ENCODE measurements at places on chromosomes 6 and 20.

DNA sequence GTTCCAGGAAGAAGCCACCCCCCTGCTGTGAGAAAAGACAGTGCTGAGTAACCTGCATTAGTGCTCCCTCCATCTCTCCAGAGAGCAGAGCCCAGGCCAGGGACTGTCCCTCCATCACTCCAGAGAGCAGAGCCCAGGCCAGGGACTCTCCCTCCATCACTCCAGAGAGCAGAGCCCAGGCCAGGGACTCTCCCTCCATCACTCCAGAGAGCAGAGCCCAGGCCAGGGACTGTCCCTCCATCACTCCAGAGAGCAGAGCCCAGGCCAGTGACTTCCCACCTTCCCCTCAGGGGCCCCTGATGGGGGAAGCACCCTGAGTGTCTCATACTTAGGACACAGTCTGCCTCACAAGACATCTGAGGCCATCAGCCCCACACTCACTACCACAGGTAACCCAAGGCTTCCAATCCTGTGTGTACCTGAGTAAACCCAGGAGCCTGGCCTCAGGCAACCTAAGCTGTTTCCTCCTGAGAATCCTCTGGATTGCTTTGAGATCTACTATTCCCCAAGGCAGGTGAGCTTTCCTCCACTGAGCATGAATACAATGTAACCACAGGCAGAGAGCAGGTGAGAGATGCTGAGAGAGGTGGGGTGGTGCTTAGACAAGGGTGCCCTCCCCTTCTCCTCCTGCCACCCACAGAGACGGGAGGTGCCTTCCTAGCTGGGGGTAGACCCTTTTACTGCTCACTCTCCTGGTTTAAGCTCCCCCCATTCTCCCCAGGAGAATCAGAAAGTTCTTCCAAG, 4.9 kb downstream of the TBXT start:
- H3K27ac ChIP-seq = no peak overlapping the region
- H3K4me1 ChIP-seq = no peaks in the 10 kb centered on the region
- H3K4me3 ChIP-seq = no peak overlapping the region
- peaks cover 22% of the 10 kb centered on the region for H3K27me3 ChIP-seq
- no peak for DNase-seq

GRCh38 chr6:15854826-15855710, 192.2 kb upstream of the DTNBP1 start:
- H3K36me3 ChIP-seq = no peaks in the 10 kb centered on the region
- H3K4me1 ChIP-seq = no peaks in the 10 kb centered on the region
- no peak overlapping the region for H3K27ac ChIP-seq
- no peak for DNase-seq
- H3K27me3 ChIP-seq = no peaks in the 10 kb centered on the region

DNA sequence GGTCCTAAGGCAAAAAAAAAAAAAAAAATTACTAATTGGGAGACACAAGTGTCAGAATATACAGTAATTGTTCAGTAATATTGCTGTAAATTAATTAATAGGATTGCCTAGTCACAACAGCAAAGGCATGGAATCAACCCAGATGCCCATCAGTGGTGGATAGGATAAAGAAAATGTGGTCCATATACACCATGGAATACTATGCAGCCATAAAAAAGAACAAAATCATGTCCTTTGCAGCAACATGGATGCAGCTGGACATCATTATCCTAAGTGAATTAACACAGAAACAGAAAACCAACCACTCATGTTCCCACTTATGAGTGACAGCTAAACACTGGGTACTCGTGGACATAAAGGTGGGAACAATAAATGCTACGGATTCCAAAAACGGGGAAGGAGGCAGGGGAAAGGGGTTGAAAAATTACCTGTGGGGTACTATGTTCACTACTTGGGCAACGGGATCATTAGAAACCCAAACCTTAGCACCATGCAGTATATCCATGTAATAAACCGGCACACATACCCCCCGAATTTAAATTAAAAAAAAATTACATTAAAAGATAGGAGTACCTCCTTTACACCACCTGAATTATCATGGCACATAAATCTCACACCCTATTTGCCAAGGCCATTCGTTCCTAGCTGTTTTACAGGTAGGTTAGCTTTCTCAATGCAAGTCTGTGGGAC, 689 bp upstream of the PFDN4 start:
- DNase-seq = no peak
- peak overlapping the region; percentile 91 for H3K4me3 ChIP-seq
- peak overlapping the region; percentile 99 for H3K27ac ChIP-seq
- H3K4me1 ChIP-seq = peaks cover 24% of the 10 kb centered on the region

- no peak overlapping the region for H3K4me3 ChIP-seq
- no peaks in the 10 kb centered on the region for H3K36me3 ChIP-seq
- no peak overlapping the region for H3K27ac ChIP-seq
- H3K27me3 ChIP-seq = no peaks in the 10 kb centered on the region
Observed at GRCh38 chr6:113662688-113663333, 194.3 kb upstream of the MARCKS start.

DNA sequence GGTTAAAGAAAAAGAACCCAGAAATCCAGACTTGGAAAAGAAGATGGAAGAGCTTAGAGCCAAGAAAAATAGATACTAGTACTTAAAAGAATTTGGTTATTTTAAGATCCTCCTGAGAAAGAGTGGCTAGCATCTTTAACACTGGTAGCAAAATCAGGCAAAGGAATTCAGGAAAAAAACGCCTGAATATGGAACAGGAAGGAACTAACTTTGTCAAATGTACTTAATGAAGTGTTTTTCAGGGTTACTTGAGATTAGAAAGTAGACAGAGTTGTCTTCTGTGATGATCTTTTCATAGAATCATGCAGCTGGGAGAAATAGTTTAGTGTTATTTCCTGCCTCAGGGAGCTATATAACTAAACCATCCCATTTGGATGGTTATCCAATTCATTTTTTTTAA, 50.8 kb upstream of the SASH1 start:
- no peak for DNase-seq
- no peaks in the 10 kb centered on the region for H3K36me3 ChIP-seq
- H3K27ac ChIP-seq = no peak overlapping the region
- no peaks in the 10 kb centered on the region for H3K4me1 ChIP-seq
- no peaks in the 10 kb centered on the region for H3K27me3 ChIP-seq

GRCh38 chr6:16902502-16902901, 141.2 kb upstream of the ATXN1 start:
- no peak overlapping the region for H3K27ac ChIP-seq
- no peaks in the 10 kb centered on the region for H3K27me3 ChIP-seq
- H3K4me1 ChIP-seq = no peaks in the 10 kb centered on the region
- DNase-seq = no peak

GRCh38 chr6:11207199-11207968, 25.1 kb downstream of the NEDD9 start:
- DNase-seq = no peak
- H3K4me3 ChIP-seq = no peak overlapping the region
- peaks cover 5% of the 10 kb centered on the region for H3K36me3 ChIP-seq
- no peaks in the 10 kb centered on the region for H3K27me3 ChIP-seq
- H3K4me1 ChIP-seq = peaks cover 28% of the 10 kb centered on the region
- H3K27ac ChIP-seq = no peak overlapping the region

GRCh38 chr20:50575865-50576720, 65.9 kb downstream of the PTPN1 start:
- no peaks in the 10 kb centered on the region for H3K27me3 ChIP-seq
- peaks cover 7% of the 10 kb centered on the region for H3K4me1 ChIP-seq
- DNase-seq = peak; percentile 43

- peaks cover 68% of the 10 kb centered on the region for H3K27me3 ChIP-seq
- no peaks in the 10 kb centered on the region for H3K36me3 ChIP-seq
- DNase-seq = no peak
- H3K4me1 ChIP-seq = peaks cover 25% of the 10 kb centered on the region
- H3K4me3 ChIP-seq = no peak overlapping the region
Observed at GRCh38 chr20:21517566-21518277, 3.9 kb upstream of the NKX2-2 start.

DNA sequence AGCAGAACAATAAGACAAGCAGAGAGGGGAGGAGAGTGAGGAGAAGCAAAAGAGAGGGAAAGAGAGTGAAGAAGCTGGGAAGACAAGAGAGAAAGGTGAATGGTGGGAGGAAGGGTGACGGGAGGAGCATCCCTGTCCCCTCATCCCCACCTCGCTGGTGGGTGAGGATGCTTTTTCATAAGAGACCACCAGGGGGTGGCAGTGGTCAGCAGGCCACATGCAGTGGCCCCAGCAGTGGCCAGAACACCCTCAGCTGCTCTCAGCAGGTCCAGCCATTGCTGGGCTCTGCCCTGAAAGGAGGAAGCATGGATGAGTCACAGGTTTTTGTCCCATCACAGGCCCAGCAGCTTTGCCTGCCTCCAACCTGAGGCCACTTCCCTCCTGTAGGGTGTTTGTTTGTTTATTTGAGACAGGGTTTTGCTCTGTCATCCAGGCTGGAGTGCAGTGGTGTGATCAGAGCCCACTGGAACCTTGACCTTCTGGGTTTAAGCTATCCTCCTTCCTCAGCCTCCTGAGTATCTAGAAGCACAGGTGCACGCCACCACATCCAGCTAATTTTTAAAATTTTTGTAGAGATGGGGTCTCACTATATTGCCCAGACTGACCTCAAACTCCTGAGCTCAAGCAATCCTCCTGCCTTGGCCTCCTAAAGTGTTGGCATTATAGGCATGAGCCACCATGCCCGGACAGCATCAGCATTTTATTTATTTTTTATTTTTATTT, 24.0 kb downstream of the FGD2 start:
- H3K4me3 ChIP-seq = no peak overlapping the region
- no peak overlapping the region for H3K27ac ChIP-seq
- DNase-seq = no peak
- no peaks in the 10 kb centered on the region for H3K27me3 ChIP-seq

GRCh38 chr6:95143408-95144180, 433.7 kb upstream of the MANEA start:
- H3K36me3 ChIP-seq = no peaks in the 10 kb centered on the region
- H3K27me3 ChIP-seq = no peaks in the 10 kb centered on the region
- DNase-seq = no peak
- no peak overlapping the region for H3K27ac ChIP-seq

DNA sequence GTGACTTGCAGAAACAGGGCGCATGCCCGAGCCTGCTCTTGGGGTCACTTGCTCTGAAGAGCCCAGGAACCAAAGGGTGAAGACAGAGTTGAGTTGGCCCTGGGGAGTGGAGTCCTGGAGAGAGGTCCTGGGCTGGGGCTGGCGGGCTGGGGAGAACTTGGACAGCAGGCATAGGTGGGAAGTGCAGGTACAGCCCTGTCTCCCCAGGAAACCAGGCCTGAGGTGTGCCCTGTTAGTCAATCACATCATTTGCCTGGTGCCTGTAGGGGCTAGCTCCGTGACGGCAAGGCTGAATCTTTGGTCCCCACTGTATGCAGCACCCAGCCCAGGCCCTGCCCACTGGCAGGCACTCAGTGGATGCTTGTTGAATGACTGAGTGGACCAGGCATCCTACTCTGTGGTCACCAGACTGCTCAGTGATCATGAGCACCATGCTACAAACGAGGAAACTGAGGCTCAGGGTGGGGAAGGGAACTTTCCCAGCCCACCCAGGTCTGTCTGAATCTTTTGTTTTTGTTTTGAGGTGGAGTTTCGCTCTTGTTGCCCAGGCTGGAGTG, 15.6 kb upstream of the NOL4L start:
- no peak for DNase-seq
- no peaks in the 10 kb centered on the region for H3K36me3 ChIP-seq
- H3K27ac ChIP-seq = no peak overlapping the region

- no peaks in the 10 kb centered on the region for H3K36me3 ChIP-seq
- no peaks in the 10 kb centered on the region for H3K4me1 ChIP-seq
- H3K4me3 ChIP-seq = no peak overlapping the region
Observed at GRCh38 chr6:4451718-4452117, 316.3 kb upstream of the ECI2 start.

Data from CD8-positive, alpha-beta memory T cell (primary cell).